CD4-positive, alpha-beta memory T cell (primary cell): ENCODE measurements at places on chromosomes 11 and 22.

DNA sequence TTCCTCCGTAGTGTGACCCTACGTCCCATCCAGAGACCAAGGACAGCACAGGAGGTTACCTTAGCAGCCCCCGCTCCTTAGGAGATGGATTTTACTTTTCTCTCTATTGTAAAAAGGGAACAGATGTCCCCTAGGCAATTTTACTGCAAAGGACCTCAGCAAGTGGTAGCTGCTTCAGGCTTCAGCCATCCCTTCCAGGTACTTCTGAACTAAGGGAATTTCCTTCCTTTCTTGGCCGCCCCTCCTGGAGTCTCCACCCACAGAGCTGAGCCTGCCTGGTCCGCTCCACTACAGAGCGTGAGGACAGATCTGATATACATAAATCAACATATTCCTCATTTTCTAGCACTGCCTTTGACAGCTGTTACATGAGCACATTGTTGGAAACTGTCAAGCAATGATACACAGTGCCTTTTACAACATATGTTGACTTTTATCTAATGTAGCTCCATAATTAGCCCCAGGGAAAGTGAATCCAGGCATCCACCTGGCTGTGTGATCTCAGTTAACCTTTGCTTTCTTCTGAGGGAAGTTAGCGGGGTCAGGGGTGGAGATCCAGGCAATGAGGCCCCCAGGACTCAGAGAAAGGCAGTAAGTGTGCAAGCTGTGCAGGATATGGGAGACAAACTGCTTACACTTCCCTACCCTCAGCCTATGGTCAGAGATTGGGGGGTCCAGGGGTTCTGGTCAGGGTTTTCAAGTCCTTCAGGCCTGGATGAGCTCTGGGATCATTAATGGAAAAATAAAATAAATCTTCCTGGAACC lies 51.9 kb downstream of the SPATA19 start:
- no peak for DNase-seq

DNA sequence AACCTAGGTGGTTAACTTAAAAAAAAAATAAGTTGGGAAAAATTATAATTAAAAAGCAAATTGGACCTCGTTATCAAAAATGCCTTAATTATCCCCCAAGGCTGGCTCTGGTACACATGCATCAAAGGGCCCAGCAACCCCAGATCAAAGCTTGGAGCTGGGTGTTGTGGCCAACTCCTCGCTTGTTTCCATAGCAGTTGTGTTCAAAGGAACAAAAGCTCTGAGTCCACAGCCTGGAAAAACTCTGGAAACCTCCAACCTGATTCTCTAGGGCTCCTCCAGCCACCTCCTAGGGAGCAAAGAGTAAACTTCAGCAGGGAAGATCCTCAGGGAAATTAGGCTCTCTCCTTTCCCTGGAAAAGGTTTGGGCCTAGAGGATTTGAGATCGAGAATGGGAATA lies 149.4 kb downstream of the NXPE2 start:
- no peak for DNase-seq

DNA sequence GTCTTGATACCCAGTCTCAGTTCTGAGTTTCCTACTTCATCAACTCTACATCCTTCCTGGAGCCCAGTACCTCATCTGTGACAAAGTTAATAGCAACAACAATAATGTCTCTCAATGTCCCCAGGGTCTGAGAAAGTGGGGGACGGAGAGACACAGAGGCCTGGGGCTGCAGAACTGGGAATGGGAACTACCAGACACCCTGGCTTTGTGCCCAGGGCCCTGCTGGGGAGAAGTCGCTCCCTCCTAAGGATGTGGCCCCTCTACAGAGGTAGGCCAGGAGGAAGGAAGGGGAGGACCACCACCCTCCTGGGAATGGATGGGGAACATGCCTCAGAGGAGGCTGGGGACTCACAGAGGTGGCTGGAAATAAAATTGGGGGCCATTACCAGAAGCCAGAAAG lies 5.5 kb downstream of the PRG3 start:
- no peak for DNase-seq

DNA sequence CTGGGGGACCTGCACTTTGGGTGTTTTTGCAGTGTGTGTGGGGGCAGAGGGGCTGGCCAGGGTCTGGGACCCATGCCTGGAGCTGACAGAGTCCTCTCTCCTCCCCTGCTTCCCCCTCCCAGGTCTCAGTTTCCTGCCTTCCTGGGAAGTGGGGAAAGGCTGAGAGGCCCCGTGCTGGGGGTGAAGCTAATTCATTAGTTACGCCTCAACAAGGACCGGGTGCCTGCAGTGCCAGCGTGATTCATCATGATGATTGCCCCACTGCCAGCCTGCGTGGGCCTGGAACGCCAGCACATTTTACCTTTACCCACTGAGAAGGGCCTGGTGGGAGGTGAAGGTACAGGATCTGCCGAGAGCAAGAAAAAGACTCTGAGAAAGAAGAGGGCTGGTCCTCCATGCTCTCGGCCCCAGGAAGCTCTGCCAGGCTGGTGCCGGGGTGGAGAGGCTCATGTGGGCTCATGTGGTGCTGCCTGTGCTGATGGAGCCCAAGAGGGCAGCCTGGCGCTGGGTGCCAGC lies 2.9 kb upstream of the LRRC10B start:
- DNase-seq: no peak

DNA sequence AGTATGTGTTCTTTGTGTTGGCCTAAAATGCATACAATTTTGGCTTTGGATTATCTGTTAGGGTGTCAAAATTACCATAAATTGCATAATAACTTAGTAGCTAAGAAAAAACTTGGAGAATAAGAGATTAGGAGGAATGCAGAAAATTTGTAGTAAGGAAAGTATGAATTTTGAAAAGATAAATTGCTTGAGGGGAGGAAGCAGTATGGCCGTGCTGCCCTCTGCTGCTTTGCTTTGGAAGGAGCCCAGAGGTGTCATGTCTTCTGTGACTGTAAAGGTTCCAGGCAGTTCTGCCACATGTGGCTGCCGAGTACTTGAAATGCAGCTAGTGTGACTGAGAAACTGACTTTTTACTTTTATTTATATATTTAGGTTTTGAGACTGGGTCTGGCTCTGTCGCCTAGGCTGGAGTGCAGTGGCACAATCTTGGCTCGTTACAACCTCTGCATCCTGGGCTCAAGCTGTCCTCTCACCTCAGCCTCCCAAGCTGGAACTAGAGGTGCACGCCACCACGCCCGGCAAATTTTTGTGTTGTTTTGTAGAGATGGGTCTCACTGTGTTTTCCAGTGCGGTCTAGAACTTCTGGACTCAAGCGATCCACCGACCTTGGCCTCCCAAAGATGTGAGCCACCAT lies 1.8 kb downstream of the ADSL start:
- DNase-seq: peak; percentile 69

- DNase-seq: no peak
Measured at GRCh38 chr11:56842814-56843794, 94.6 kb upstream of the OR9G4 start.

DNA sequence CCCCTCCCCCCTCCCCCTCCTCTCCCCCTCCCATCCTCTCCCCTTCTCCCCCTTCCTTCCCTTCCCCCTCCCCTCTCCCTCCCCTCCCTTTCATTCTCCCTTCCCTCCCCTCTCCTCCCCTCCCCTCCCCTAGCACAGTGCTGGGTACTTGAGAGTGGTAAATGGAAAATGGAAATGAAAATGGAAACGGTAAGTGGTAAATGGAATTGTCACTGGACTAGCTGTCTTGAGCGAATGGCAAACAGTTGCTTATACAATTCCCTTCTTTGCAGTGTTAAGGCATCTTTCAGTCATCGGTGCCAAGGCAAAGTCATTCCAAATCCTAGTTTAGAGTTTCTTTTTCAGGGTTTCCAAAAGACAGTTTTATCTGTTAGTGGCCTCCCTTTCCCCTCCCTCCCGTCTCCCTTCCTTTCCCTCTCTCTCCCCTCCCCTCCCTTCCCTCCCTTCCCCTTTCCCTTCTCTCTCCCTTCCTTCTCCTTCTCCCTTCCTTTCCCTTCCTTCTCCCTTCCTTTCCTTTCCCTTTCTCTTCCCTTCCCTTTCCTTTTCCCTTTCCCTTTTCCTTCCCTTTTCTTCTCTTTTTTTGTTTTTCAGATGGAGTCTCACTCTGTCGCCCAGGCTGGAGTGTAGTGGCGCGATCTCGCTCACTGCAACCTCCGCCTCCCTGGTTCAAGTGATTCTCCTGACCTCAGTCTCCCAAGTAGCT lies 47.3 kb downstream of the GRAMD1B start:
- no peak for DNase-seq

DNA sequence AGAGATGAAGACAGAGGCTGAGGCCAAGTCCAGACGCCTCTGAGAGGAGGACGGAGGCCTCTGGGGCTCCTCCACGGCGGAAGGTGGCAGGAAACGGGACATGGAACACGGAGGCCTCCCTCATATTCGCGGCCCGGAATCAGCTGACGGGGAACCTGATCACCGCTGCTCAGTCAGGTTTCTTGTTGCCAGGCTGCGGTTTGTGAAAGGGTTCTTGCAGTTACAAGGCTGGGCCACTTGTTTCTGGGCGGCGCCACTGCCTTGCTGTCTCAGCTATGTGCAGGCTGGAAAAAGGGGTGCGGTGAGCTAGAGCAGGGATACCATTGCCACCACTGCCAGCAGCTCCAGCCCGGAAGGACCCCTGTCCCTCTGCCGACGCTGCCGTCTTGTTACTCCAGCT lies 10.0 kb upstream of the MMP1 start:
- no peak for DNase-seq
